Progenitor cell of endocrine pancreas (in vitro differentiated cells): ENCODE measurements at places on chromosomes 5 and 9.

DNA sequence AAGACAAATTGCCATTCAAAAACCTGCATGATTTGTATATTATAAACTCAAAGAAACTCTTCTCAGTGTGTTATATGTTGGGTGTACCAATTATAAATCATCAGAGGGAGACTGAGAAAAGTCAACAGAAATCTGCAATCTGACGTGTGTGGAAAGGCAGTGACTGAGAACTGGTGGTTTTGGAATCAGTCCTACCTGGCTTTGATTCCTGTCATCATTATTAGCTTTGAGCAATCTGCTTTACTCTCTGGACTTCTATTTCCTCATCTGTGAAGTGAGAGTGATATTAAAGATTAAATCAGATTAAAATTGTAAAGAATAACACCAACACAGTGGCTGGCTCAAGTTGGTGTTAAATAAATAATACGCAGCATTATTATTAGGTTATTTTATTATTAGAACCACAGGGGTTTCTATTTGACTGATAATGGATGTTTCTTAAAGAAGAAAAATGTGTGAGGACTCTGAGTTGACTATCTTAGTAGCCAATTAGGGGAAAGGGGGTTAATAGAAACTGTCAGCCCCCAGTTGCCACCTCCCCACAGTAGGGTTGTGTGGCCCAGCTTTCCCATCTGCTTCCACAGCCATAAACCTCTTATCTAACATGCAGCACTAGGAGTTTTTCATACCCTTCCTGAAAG is 59.6 kb downstream of the SNCAIP start:
- no peak for DNase-seq

DNA sequence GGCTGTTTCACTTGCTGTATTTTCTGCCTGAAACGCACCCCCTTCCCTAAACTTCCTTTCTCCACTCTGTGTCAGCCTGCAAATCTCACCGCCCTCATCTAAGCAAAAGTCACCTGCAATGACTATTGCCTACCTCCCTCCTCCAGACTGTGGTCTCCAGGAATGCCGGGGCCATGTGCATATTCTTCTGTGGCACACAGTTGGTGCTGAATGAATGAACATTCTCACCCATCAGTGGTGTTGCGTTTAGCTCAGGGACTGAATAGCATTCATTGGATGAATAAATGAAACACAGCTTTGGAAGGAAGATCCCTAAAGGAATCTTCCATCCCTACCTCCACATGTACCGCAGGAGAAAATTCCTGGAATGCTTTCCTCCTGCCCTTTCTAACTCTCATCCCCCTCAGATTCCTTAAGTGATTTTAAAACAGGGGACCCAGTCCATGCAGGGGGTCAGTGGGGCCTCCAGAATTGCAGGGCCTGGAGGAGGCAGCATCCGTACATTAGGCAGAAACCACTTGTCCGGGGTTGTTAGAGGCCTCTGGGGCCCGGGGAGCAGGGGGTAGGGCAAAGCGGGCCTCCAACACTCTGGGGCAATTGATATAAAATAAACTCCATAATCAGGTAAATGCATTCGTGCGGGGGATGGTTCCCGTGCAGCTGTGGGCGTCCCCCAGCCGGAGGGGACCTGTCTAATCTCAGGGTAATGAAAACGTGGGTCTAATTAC is 28.3 kb upstream of the PTGS1 start:
- DNase-seq, result no peak

- DNase-seq, result no peak
Measured at GRCh38 chr5:34690301-34690700, 34.2 kb downstream of the RAI14 start.

- no peak for DNase-seq
Measured at GRCh38 chr5:74282490-74282889, 358.0 kb downstream of the ENC1 start.

DNA sequence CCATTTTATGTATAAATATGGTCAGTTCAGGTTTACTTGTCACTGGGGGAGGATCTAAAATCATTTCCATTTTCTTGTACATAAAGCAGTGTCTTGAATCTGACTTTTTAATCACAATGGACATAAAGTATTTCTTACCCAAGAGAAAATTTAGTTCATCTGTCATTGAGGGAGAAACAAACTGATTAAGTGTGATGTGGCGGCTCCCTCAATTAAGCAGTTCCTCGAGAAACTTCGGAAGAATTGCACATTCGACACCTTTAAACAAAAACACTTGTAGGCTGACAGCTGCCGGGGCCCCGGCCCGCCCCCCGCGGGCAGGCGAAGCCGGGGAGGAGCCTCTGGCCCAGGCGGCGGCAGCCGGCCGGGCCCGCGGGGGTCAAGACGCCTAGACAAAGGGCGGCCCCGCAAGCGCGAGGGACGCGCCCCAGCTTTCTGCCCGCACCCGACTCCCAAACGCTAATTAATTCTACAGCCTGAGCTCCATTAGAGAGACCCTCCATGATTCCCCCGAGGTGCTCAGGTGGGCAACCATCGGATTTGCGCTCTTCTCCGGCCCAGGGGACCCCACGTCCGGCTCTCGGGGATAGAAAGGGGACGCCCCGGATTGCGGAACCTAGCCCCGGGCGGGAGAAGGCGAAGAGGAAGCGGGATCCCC is 750 bp downstream of the TRIM36 start:
- DNase-seq, result no peak

GRCh38 chr9:127739614-127740330 is 4.7 kb upstream of the TOR2A start:
- no peak for DNase-seq

GRCh38 chr5:120367896-120368634 is 96.0 kb upstream of the PRR16 start:
- DNase-seq, result no peak
